ENCODE measurements at places on chromosomes 7 and 10.
A peak's percentile ranks its signal among the peaks of the same experiment; 100 is the strongest.

GRCh38 chr7:158541346-158542010, 46.1 kb downstream of the PTPRN2 start:
- DNase-seq = no peak

GRCh38 chr7:95686109-95686508, 86.2 kb upstream of the DYNC1I1 start:
- DNase-seq = no peak

DNA sequence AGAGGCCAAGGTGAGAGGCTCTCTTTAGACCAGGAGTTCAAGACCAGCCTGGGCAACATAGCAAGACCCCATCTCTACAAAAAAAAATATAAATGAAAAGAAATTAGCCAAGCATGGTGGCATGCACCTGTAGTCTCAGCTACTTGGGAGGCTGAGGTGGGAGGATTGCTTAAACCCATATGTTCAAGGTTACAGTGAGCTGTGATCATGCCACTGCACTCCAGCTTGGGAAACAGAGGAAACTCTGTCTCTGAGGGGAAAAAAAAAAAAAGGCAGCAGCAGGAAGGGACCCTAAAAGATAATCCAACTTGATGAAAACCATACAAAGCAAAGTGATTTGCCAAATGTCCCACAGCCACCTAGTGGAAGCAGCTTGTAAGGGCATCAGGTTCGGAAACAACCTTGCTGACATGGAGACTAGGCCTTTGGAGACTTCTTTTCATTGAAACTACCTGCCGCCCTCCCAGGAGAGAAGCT, 15.6 kb upstream of the PBLD start:
- peak; percentile 21 for DNase-seq

- DNase-seq = no peak
Observed at GRCh38 chr10:122473116-122473515, 11.8 kb downstream of the HTRA1 start.
